Activated CD4-positive, alpha-beta T cell treated with anti-CD3 and anti-CD28 coated beads for 24 hours (primary cell): ENCODE measurements at places on chromosomes 13 and 19.
A peak's percentile ranks its signal among the peaks of the same experiment; 100 is the strongest.

DNA sequence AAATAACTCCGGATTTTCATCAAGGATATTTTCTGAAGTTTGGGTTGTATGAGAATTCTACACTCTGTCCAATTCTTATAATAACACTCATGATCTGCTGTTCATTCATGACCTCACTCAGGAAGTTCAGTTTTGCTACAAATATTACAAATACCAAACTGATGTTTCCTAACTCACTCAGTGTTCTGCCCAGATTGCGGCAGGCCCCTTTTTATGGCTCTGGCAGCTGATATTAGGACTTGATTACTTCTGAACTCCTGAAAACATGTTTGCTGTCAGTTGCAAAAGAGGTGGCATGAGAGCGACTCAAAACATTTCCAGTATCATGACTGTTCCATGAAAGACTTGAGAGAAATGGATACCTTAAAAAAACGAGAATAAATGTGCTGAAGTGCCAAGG is 188.0 kb downstream of the RGCC start:
- DNase-seq, result no peak

GRCh38 chr13:108342369-108343289 is 73.1 kb downstream of the TNFSF13B start:
- no peak for DNase-seq

DNA sequence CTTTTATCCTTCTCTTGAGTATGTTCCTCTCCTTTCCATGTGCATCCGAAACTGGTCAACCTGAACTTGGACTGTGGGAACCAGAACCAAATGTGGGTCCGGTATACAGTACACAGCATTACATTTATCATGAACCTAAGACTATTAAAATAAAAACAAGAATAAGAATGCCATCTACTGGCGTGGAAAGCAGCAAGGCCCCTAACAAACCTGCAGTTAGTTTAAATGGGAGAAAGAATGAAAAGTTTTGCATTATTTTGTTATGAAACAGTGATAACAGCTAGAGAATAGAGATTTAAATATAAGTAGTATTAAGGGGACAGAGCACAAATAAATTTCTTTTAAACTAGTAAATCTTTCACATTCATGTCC is 159.5 kb downstream of the RBM26 start:
- DNase-seq, result no peak

DNA sequence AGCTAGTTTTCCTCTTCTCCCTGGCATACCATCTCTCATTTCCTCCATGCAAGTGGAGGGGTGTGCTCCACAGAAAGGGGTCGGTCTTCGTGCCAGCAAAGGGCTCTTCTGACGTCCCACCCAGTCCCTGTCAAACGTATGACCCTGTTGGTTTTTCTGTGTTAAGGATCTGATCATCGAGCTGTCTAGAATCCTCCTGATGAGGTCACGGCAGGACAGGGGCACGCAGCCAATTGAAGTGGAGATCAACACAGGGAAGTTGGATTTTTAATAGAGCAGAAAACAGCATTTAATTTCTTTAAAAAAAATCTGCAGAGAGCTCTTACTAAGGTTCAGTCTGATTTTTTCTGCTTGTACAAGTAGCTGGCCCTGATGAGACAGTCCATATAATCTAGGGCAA is 339.4 kb downstream of the TEX29 start:
- DNase-seq, result no peak

- no peak for DNase-seq
Observed at GRCh38 chr19:53461866-53462265, 5.7 kb upstream of the ZNF813 start.

- no peak for DNase-seq
Observed at GRCh38 chr19:16180611-16181010, 4.6 kb upstream of the FAM32A start.

GRCh38 chr19:50377517-50377916 is 1.3 kb downstream of the NR1H2 start:
- DNase-seq, result no peak

GRCh38 chr13:66765559-66765958 is 464.6 kb downstream of the PCDH9 start:
- DNase-seq, result no peak

- DNase-seq, result no peak
Observed at GRCh38 chr13:53167561-53167960, 138.9 kb downstream of the OLFM4 start.

GRCh38 chr13:93496985-93497673 is 270.5 kb downstream of the GPC6 start:
- no peak for DNase-seq

GRCh38 chr13:40518481-40518882 is 148.0 kb downstream of the FOXO1 start:
- peak; percentile 57 for DNase-seq

DNA sequence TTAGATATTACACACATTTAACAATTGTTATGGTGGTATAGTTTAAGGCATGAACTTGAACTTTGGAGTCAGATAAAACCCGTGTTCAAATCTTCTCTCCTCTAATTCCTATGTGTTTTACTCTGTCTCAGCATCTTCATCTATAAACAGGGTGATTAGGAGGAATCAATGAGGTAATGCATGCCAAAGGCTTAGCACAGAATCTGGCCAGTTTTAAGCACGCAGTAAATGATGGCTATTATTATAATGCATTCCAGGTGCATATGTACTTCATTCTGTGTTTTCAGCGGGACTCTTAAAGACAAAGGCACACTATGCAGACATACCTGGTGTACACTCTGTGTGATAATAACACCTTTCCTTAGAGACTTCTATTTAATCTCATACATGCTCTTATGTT is 88.0 kb upstream of the FRY start:
- DNase-seq, result no peak

DNA sequence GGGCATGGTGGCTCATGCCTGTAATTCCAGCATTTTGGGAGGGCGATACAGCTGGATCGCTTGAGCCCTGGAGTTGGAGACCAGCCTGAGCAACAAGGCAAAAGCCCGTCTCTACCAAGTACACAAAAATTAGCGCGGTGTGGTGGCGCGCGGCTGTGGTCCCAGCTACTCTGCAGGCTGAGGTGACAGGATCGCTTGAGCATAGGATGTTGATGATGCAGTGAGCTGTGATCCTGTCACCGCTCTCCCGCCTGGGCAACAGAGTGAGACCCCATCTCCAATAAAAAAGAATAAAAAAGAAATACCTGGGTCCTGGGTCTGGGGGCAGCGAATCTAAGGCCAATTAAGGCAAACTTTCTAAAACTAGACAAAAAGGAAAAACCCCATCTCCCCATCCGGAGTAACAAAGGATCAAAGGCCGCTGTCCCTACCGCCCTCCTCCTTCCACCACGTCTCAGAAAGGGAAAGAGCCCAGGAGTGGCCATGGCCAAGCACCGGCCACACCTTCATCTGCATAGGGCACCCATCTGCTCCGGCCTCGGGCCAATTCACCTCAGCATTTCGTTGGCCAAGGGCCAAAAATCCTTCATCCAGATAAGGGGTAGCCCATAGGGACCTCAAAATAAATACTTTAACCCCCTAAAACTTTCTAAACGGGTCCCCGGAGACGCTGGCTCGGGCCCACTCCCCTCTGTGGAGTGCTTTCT is 851 bp downstream of the ZNF320 start:
- DNase-seq, result no peak

DNA sequence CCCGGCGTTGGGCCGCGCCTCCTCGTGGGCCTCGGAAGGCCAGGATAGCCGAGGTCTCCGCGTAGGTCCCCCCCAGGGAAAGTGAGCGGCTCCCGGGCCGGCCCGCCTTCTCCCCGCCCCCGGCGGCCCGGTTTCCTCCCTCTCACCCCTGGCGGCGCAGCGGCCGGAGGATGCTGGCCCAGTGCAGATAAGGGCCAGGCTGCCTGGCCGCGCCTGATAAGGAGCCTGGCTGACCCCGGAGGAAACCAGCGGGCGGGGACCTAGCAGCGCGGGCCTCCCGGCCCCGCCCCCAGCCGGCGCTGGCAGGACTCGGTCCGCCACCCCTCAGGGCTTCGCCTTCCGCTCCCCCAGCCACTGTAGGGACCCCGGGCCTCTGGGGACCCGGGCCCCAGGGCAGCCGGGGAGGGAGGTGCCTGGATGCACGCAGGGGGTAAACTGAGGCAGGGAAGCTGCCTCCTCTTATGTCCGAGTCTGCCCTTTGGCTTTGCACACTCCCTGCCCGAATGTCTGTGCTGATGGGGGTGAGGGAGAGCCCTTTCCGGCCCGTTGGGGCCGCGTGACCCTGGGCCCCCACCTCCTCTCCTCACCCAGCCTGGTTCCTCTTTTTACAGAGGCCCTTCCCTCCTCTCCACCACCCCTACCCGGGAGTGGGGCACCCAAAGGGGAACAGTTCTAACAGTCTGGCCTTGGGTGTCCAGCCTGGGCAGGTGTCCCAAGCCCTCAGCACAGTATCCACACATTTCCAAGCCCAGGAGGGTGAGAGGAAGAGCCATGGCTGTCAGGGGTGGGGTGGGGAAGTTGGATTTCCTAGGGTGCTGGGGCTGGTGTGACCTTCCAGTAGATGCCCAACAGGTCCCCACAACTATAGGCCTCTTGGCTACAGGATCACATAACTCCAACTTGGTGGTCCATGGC is at the start of gene LYL1:
Gene LYL1 (minus strand): TSS at position 193 of the 915 bp plus-strand sequence. CDS start 1,687 bp downstream, outside the sequence.
- DNase-seq, result no peak

DNA sequence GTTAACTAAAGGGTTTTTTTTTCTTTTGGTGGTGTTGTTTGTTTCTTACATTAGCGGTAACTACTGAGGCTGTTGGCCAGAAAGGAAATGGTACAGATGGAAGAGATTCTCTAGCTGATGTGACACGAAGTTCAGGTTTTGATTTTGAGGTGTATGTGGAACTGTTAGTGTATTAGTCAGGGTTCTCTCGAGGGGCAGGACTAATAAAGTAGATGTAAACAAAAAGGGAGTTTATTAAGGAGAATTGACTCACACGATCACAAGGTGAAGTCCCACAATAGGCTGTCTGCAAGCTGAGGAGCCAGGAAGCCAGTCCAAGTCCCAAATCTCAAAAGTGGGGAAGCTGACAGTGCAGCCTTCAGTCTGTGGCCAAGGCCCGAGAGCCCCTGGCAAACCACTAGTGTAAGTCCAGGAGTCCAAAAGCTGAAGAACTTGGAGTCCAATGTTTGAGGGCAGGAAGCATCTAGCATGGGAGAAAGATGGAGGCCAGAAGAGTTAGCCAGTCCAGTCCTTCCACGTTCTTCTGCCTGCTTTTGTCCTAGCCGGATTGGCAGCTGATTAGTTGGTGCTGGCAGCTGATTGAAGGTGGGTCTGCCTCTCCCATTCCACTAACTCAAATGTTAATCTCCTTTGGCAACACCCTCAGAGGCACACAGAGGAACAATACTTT is 577.6 kb downstream of the EFNB2 start:
- DNase-seq, result no peak

DNA sequence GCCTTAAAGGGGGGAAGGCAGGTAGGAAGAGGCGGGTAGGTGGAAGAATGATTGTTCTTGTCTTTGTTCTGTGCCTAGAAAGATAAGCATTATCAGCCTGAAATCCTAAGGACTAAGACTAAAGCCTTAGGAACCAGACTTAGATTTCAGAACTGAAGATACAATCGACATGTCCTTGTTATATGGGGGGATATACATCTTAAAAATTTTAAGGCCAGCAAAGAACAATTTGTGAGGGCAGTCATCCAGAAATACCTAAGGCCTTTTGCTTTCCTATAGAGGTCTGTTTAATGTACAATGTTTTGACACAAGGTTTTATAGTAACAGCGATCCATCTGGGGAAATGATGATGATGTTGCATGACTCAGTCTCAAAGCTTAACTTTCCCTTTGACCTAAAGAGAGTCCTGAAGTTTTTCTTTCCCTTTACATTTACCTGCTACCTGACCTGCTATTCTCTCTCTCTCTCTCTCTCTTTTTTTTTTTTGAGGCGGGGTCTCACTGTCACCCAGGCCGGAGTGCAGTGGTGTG is 20.2 kb upstream of the CEACAM6 start:
- no peak for DNase-seq

GRCh38 chr19:46635920-46636761 is at the start of gene GNG8:
Gene GNG8 (minus strand): TSS chr19:46636202. CDS start chr19:46634682, 1,520 bp downstream.
- no peak for DNase-seq

DNA sequence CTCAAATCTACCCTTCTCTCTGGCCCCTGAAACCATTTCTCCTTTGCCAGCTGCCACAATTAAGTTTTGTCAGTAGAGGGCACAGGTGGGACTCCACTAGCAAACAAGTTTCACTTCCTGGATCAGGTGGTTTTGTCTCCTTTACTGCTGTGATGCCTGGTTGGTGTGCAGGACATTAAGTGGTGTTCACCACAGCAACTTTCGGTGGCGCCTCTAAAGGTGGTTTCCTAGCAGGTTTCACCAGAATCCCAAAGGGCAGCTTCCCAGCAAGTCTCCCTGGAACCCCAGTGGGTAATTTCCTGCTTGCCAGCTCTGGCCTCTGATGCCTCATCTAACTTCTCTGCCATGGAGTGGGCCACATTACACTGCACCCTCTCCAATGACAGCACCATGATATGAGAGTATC is 16.6 kb downstream of the MED4 start:
- DNase-seq, result no peak

DNA sequence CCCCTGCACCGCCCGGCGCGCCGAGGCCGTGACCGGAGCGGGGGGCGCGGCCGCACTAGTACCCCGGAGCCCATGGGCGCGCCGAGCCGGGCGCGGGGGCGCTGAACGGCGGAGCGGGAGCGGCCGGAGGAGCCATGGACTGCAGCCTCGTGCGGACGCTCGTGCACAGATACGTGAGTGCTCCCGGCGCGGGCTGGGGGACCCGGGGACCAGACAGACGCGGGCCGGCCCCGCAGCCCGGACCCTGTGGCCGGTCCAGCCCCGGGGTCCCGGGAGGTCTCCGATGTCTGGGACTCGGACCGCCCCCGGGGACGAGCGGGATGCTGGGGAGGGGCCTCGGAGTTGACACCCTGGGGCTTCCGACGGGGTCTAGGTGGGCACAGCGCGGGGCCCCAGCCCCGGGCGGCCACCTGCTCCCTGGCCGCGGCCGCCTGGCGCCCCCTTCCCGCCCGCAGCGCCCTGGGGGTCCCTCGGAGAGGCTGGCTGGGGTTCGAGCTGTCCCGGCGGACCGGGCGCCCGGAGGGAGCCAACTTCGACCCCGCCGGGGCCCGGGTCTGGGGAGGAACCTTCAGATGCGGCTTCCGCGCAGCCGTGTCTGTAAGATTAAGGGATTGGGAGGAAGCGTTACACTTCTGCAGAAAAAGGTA is 568 bp downstream of the ATP11A start:
- DNase-seq, result no peak

DNA sequence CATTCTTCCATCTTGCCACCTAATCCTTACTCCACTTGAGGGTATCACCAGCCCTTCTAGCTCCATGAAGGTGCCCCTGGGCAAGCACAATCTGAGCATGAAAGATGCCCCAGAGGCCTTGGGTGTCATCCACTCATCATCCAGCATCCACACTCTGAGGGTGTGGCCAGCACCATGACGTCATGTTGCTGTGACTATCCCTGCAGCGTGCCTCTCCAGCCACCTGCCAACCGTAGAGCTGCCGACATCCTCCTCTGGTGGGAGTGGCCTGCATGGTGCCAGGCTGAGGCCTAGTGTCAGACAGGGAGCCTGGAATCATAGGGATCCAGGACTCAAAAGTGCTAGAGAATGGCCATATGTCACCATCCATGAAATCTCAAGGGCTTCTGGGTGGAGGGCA is 3.1 kb upstream of the KLK3 start:
- DNase-seq, result no peak
